ENCODE measurements at places on chromosomes 16 and 17.

DNA sequence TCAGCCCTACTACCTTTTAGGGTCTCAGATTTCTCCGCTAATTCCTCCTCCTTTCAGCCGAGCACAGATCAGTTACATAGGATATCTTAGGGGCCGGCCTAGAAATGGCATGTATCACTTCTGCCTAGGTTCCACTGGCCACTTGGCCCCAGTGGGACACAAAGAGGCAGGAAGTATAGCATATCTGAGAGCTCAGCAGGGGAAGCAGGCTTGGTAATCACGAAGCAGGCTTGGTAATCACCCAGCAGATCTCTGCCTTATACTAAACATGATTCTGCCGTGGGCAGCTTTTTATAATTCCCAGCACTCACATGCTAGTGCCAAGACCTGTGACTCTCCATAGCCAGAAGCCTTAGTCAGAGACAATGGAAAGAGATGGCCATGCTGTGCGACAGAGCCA is 59.6 kb upstream of the CACNG5 start:
- no peak for DNase-seq

- no peak for DNase-seq
These were observed 36.1 kb upstream of the ERCC4 start for GRCh38 chr16:13883881-13884280.

GRCh38 chr16:51522902-51523301 is 371.8 kb upstream of the SALL1 start:
- no peak for DNase-seq

GRCh38 chr16:9389543-9390207 is 298.2 kb downstream of the HAPSTR1 start:
- no peak for DNase-seq

GRCh38 chr16:73426433-73427160 is 378.7 kb upstream of the ZFHX3 start:
- DNase-seq, result no peak

GRCh38 chr17:65418622-65419021 is 142.8 kb downstream of the AXIN2 start:
- no peak for DNase-seq

- DNase-seq, result no peak
These were observed 29.9 kb downstream of the PARN start for GRCh38 chr16:14600164-14600563.

DNA sequence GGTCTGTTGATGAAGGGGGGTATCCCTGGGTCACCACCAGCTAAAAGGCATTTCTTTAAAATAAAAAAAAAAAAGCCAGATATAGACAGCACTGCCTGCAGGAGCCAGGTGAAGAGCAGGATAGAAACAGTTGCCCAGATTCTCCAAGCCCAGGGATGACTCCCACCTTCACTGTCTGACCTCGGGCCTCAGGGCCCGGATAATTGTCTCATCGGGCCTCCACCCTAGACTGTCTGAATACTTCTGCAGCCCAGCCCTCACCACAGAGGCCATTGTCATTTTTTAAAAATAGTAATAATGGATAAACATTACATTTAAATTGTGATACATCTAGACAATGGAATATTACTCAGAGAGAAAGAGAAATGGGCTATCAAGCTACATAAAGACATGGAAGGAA is 92.8 kb upstream of the TNRC6C start:
- no peak for DNase-seq

- no peak for DNase-seq
These were observed 10.0 kb upstream of the C1QTNF8 start for GRCh38 chr16:1105888-1106620.

- no peak for DNase-seq
These were observed 50.5 kb upstream of the ZNF750 start for GRCh38 chr17:82890339-82890730.

GRCh38 chr16:83494459-83494858 is 313.3 kb upstream of the HSBP1 start:
- no peak for DNase-seq

DNA sequence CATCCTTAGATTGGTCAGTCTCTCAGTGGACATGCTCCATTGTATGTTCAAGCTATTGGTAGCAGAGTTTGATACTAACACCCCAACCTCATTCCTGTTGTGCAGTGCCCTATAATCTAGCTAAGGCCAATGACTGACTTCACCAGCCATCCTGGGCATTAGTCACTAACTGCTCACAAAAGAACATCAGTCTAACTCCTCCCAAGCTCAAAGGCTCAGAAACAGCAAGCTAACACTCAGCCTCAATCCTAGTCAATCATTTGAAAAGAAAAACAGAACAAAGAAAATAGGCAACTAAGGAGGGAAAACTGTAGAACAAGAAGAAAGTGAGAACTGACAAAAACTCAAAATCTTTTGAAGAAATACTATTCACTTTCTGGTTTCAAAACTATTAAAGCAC is 199.1 kb upstream of the C17orf78 start:
- no peak for DNase-seq

- no peak for DNase-seq
These were observed 19.2 kb downstream of the FAM234A start for GRCh38 chr16:253833-254232.

GRCh38 chr17:4843321-4844000 is 10.3 kb downstream of the MINK1 start:
- no peak for DNase-seq

GRCh38 chr17:8871081-8871581 is 3.7 kb upstream of the PIK3R6 start:
- DNase-seq, result no peak

GRCh38 chr16:89801800-89802199 is 14.6 kb downstream of the FANCA start:
- no peak for DNase-seq

DNA sequence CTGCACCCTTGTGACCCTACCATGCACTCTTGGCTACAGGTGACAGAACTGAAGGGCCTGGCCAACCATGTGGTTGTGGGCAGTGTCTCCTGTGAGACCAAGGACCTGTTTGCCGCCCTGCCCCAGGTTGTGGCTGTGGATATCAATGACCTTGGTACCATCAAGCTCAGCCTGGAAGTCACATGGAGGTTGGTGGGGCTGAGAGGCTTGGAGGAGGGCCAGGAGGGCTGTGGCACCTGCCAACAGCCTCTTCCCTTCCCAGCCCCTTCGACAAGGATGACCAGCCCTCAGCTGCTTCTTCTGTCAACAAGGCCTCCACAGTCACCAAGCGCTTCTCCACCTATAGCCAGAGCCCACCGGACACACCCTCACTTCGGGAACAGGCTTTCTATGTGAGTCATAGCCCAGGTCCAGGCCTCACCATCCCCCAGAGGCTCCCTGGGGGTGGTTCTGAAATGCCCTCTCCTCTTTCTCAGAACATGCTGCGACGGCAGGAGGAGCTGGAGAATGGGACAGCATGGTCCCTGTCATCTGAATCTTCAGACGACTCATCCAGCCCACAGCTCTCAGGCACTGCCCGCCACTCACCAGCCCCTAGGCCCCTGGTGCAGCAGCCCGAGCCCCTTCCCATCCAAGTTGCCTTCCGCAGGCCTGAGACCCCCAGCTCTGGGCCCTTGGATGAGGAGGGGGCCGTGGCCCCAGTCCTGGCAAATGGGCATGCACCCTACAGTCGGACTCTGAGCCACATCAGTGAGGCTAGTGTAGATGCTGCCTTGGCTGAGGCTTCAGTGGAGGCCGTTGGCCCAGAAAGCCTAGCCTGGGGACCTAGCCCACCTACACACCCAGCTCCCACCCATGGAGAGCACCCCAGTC is 13.0 kb downstream of the RIPOR1 start:
- DNase-seq, result no peak

DNA sequence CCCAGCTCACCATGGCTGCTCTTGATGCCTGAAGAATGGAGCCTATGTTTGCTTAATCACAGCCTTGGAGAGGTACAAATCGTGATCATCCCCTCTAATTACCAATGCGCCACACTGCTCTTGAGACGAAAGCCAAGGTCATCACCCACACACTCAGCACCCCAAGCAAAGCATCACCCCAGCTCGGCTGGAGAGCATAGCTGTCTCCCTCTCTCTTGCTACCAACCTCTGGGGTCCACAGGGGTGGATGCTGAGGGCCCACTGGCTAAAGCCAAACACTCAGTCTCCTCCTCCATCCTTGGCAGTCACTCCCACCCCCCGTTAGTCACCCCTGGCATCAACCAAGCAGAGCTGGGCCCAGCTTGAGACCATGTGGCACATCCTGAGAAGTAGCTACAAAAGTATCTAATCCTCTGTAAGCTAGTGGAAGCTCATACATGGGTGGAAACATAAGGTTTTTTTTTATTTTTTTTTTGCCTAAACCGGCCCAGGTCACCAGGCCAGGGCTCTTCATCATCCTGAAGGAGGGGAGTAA is 44.8 kb downstream of the PIMREG start:
- DNase-seq, result no peak

DNA sequence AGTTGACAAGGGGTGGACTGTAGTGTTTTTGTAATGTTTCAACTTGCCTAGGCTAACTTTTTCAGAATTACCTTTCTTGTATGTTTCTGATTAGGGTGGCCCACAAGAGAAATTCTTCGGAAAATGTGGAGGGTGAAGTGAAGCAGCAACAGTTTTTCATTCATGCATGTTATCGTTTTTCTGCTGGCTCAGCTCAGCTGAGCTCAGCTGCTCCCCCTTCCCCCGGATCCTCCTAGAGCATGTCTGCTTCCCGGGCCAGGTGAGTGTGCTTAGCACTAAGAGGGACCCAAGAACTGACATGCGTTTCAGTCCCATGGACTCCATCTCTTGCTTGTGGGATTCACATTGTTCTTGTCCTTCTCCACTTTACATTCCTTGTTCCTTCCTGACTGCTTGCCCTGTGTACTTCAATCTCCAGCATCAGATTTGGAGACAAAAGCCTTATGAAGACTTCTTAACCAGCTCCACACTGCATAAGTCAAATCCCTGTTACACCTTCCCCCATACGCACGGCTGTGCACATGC is 33.6 kb downstream of the SCPEP1 start:
- DNase-seq, result no peak

DNA sequence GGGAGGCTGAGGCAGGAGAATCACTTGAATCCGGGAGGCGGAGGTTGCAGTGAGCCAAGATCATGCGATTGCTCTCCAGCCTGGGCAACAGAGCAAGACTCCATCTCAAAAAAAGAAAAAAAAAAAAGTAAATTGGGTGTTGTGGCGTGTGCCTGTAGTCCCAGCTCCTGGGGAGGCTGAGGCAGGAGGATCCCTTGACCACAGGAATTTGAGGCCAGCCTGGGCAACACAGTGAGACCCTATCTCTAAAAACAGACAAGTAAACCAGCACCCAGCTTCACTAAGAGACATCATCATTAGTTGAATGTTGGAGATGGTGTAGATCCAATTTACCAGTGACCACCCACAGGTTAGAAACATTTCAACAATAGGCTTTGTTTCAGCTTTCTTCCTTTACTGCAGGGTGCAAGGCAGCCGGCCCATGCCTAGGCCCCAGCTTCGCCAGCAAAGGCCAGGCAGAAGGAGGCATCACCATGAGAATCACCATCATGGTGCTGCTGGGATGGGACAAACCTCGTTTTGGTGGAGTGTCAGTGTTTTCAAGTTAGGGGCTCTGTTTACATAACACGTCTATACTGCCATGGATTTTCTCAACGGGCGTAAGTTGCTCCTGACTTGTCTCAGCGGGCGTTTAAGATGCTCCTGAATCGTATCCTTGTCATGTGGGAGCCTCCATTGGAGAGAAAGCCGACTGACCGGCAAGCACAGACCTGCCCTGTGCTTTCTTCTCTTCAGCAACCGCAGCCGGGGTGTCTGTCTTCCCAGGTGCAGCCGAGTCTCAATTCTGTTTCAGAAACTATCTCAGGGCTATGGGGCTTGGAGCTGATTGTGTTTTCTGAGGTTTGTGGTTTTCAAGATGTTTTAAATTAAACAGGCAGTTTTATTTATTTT is 7.3 kb downstream of the TCF25 start:
- no peak for DNase-seq

DNA sequence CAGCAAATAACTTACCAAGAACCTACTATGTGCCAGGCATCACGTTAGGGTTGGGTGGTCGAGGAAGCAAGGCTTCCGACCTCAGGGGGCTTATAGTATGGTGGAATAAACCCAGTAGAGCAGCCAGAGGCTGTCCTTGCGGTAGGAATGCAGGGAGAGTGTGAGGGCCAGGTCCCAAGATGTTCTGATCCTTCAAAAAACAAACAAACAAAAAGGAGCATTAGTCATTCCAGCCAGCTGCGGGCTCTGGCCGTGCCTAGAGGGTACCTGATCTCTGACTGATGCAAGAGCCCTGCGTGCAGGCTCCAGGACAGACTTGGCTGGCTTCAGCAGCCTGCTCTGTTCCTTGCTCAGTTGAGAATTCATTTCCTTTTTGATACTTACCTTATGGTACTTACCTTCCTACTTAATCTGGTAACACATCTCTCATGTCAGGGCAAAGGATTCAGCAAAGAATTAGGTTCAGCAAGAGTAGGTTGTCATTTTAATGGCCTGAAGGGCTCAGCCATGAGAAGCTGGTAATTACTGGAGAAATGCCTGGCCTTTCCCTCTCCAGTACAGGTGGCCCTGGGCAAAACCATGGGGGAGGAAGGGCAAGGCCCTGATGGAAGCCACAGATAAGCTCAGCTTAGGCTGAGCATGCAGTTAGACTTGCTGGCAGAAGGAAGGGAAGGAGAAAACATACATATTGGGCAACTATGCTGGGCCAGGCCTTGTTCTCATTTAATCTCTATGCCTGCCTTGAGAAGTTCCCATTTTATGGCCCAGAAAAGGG is 18.4 kb downstream of the CYB5D2 start:
- DNase-seq, result no peak

- DNase-seq, result no peak
These were observed 42.3 kb downstream of the FZD2 start for GRCh38 chr17:44599298-44600175.

DNA sequence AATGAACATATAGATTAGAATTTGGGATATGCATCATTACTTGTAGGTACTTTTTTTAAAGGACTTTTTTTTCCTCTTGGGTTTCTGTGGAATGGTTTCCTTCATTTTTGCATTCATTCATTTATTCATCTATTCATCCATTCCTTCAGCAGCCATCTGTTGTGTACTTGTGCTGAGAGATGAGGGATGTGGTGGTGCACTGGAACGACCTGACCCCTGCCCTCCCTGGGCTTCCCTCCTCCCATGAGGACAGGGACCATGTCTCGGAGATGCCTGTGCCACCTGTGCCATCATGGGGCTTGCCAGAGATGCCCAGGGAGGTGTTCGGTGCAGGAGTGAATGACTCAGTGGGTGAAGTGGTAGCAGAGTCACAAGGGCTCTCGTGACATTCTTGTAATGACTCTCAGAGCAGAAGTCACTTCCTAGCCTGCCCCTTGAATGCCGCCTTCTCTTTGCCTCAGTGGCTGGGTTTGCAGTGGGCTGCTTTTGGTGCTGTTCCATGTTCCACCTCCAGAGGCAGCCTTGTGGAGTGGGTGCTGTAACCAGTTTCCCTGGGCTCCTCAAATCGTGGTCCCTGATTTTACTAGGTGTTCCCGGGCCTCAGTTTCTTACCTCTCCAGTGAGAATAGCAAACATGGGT is 43.9 kb downstream of the CLEC16A start:
- DNase-seq, result no peak

- no peak for DNase-seq
These were observed 2.7 kb upstream of the BHLHA9 start for GRCh38 chr17:1267471-1267943.

DNA sequence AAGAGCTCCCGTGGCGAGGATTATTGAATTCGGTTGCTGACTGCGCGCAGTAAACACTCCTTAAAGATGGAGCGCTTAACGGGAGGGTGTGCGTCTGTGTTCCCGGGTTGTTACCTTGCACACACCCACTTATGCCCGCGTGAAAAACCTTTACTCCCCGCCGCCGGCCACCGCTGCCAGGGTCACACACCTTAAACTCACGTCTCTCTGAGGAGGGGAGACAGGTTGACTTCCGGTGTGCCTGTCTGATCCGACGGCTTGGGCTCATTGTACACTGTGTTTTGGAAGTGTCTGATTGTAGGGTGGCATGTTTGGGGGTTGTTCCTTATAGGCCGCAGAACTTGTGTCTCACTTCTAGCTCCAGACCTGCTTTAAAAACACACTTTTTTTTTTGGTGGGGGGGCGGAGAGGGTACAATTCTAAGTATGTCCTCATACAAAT is 66.8 kb downstream of the KPNA2 start:
- peak; percentile 19 for DNase-seq
